H4 (cell line): ENCODE measurements at places on chromosomes 7 and 10. TPM values are rescaled to one million over a fixed set of nuclear protein-coding genes. Genes with fewer than 3 reads are reported as not detected.
A peak's percentile ranks its signal among the peaks of the same experiment; 100 is the strongest.

Gene VSIR
- total RNA-seq, result 0.81 and 1.0 TPM in 2 replicates

Gene UCMA
- not detected in 2 replicates for total RNA-seq

Gene AEBP1
- 0.06 TPM in 1 of 2 replicates, not detected in the other for total RNA-seq

Gene EBLN1
- not detected in 2 replicates for total RNA-seq

Gene SEC24C
- total RNA-seq, result 49.6 and 56.8 TPM in 2 replicates

Gene ING3
- 23.9 and 33.0 TPM in 2 replicates for total RNA-seq

Gene MLXIPL
- total RNA-seq, result not detected in 2 replicates

Gene MYH16
- total RNA-seq, result 0.15 TPM in 1 of 2 replicates, not detected in the other

Gene RPP30
- total RNA-seq, result 82.8 and 108 TPM in 2 replicates

DNA sequence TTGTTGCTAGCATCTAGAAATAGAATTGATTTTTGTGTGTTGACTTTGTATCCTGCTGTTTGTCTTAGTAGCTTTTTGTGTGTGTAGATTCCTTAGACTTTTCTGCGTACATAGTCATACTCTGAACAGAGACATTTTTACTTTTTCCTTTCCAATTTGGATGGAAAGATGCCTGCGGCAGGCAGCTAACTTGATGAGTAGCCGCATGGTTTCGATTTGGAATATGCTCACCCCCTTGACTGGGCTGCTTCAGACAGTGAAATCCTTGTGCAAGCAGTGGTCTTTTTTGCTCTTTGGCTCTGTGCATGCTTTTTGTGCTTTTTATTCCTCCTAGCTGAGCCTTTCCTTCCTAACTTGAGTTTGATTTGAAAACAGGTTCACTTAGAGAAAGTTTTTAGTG, 71.8 kb downstream of the HHEX start:
- DNase-seq, result no peak

GRCh38 chr10:131898061-131898460, 2.7 kb upstream of the PPP2R2D start:
- DNase-seq, result no peak

GRCh38 chr10:118564652-118565051, 30.8 kb downstream of the PRLHR start:
- no peak for DNase-seq

GRCh38 chr7:78134256-78134655, 335.7 kb downstream of the PHTF2 start:
- peak; percentile 63 for DNase-seq

GRCh38 chr7:114821030-114821900, 100.6 kb upstream of the MDFIC start:
- no peak for DNase-seq

GRCh38 chr10:112082120-112082519, 101.4 kb downstream of the GPAM start:
- DNase-seq, result no peak

DNA sequence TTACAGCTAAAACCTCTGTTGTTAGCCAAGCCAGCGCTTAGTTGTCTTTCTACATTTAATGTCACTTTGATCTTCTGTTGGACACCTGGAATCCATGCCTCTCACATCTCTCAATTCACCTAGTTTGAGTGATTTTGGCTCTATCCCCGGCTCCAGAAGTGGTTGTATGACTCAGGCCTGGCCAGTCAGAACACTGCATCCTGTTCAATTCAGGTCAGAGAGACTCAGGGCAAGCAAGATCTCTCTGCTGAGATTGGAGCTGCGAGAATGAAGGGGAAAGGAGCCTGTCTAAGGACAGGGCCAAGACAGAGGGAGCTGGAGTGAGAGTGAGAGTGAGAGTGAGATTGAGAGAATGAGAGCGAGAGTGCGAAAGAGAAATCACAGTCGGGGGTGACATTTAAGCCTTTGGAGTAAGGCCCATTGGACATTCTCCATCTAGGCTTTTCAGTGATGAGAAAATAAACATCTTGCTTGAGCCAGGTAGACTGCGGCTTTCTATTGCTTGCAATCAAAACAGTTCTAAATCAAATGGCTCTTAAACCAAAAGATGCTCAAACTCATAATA, 83.3 kb upstream of the DYNC1I1 start:
- no peak for DNase-seq

DNA sequence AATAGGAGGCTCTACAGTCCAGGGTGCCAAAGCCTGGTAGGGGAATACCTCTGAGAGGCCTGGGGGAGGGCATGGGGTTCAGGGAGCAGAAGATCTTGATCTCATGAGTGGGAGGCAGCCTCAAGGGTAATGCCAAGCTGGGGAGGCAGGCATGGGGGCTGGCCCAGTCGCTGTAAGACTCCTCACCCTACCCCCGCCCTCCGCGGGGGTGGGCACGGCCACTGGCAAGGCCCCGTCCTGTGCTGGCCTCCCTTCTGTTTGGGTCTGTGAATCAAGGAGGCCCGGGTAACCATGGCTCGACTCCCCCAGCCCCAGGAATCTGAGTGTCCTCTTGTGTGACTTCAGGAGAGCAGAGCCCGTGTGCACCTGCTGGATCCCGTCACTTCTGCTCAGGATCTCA, 473.9 kb downstream of the PLXNA4 start:
- DNase-seq, result no peak

- no peak for DNase-seq
These were observed 223.4 kb downstream of the EBF3 start for GRCh38 chr10:129740532-129741279.

DNA sequence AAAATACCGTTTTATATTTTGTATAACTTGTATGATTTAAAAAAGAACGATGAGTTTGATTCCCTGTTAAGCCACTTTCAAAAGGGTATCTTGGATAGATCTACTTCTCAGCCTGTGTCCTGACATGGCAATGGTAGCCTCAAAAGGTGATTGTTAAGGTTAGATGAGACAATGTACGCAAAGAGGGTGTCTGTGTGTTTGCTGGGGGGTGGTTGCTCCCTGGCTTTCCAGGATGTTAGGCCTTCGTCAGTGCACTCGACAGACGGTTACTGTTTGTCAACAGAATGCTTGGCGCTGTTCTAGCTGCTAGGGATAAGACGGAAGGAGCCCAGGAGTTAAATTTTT, 90.3 kb downstream of the NEURL1 start:
- no peak for DNase-seq

DNA sequence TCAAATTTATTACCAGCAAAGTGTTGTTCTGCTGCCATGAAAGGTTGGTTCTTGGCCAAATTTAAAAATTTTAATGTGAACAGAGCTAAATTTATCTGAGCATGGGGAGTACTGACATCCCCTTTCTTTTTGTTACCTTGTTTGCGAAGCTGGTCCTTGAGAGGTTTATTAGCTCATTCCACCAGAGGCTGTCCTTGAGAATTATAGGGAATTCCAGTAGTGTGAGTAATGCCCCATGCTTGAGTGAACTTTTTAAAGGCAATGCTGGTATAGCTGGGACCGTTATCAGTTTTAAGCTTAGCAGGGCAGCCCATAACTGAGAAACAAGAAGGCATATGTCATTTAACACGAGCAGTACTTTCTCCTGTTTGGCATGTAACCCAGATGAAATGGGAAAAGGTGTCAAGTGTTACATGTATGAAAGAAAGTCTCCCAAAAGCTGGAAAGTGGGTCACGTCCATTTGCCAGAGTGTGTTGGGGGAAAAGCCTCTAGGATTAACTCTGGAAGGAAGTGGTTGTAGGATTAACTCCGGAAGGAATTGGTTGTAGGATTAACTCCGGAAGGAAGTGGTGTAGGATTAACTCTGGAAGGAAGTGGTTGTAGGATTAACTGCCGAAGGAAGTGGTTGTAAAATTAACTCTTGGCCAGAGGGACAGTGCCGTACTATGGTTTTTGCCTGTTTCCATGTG, 37.3 kb upstream of the AKR1C2 start:
- DNase-seq, result no peak

- no peak for DNase-seq
These were observed 15.0 kb downstream of the MTERF1 start for GRCh38 chr7:91865511-91865910.

DNA sequence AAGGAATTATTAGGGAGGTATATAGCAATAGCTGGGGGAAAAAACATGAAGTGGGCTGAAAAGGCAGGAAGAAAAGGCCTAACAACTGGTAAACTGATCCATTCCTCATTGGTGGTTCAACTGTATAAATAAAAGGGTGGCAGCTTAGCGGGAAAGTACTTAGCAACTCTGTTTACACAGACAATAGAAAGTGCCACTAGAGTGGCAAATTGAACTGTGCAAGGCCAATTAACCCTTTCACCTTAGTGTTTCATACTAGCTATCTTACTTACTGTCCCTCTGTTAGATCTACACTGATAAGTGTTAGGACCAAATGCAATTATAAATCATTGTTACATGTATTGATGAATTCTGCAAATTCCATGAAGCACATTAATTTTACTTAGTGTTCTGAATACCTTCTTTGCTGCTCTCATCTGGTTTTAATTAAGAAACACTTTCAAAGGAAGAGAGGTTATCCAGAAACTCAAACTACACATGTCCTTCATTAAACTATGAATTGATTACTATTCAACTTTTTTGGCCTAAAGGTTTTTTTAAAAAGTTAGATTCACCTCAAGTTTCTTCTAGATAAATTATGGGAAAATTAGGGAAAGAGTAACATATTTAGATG, 28.0 kb downstream of the DNAJC1 start:
- no peak for DNase-seq

DNA sequence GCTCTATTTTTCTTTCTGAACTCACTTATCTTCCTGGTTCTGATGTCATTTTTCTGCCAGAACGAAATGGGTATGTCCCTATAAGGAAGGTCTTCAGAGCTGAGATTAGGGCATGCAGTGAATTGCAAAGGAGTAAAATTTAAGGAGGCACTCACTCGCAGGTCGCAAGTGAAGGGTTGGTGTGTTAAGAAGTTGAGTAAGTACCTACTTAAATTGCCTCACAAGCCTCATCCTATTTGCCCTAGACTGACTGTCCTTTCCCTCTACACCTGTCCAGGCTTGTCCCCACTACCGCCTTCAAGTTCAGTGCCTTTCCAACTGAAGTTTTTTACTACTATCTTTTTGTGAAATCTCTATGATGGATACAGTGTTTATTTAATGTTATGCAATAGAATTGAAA, 191.5 kb downstream of the AHR start:
- DNase-seq, result no peak

GRCh38 chr7:103524042-103524907, 78.3 kb upstream of the SLC26A5 start:
- DNase-seq, result peak; percentile 48

- DNase-seq, result peak; percentile 61
These were observed 11.3 kb downstream of the GNAI1 start for GRCh38 chr7:80145780-80146422.

- DNase-seq, result no peak
These were observed 608.3 kb upstream of the C7orf33 start for GRCh38 chr7:147982307-147982706.
